ENCODE measurements at places on chromosomes 6 and 20. TPM values are rescaled to one million over a fixed set of nuclear protein-coding genes. Genes with fewer than 3 reads are reported as not detected.

GRCh38 chr20:52481443-52481842 lies 289.9 kb upstream of the ZFP64 start:
- DNase-seq, result no peak

DNA sequence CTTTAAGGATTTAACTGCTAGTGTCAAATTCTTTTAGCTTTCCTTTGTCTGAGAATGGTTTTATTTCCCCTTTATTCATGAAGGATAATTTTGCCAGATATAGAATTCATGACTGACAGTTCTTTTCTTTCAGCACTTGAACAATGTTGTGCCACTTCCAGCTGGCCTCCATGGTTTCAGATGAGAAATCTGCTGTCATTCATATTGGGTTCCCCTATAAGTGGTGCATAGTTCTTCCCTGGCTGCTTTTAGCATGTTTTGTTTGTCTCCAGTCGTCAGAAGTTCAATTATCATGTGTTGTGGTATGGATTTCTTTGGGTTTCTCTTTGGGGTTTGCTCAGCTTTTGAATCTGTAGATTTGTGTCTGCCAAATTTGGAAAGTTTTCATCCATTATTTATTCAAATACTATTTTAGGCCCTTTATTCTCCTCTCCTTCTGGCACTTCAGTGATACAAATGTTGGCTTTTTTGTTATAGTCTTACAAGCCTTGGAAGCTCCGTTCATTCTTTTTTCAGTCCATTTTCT lies 76.3 kb upstream of the TGM3 start:
- DNase-seq, result no peak

DNA sequence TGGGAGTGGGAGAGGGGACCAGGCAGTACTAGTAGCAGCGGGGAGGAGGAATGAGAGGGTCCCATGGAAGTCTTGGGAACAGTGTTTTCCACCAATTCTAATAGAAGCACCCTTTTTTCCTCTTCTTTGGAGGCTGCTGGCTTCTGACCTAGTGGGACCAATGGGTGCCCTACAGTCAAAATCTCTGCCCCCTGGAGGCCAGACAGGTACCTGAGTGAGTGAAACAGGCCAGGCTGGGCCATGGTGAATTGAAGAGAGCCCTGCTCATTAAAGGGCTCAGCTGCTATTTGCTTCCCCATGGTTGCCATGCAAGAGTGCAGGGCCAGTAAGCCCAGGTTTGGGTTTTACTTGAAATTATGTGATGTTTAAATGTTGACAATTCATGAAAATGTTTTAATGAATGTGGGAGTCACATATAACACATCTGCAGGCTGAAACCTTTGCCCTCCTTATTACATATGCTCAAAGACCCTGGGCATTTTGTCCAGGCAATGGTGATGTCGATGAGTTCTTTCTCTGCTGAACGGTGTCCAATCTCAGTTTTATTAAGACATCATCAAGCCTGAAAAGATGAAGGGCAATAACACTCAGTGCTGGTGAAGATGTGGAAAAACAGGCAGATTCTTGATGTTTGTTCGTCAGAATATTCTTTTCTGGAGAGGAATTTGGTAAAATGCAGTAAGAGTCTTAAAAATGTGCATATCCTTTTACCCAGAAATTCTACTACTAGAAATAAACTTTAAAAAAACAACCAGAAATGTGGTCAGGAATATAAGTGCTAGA lies 42.3 kb upstream of the OCSTAMP start:
- no peak for DNase-seq

BPIFA1 gene
- total RNA-seq, result not detected
